Fibroblast of skin of left biceps (primary cell): ENCODE measurements at places on chromosomes 5 and 9.
A peak's percentile ranks its signal among the peaks of the same experiment; 100 is the strongest.

DNA sequence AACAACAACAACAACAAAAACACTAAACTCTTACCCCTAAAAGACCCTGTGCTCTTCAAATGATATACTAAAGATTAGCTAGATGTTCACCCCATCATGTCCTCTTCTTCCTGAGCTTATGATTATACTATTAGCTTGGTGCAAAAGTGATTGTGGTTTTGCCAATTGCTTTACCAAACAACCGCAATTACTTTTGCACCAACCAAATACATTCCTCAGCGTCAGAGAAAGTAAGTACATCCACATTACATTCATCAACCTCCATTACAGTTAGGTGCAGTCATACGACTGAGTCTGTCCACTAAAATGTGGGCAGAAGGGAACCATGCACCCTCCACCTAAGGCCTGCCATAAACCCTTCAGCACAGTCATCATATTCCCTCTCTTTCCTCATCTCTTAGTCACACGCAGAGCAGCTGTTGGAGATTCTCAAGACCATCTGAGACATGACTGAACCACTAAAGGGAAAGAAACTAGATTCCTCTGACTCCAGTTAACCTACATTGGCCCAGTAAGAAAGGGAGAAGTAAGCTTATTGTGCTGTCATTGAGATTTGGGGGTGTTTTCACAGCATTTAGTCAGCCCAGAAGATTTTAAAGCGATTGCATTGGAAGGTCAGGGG, 181.6 kb upstream of the TLE4 start:
- no peak for DNase-seq

- no peak for DNase-seq
Observed at GRCh38 chr9:35168963-35169362, 7.2 kb downstream of the UNC13B start.

DNA sequence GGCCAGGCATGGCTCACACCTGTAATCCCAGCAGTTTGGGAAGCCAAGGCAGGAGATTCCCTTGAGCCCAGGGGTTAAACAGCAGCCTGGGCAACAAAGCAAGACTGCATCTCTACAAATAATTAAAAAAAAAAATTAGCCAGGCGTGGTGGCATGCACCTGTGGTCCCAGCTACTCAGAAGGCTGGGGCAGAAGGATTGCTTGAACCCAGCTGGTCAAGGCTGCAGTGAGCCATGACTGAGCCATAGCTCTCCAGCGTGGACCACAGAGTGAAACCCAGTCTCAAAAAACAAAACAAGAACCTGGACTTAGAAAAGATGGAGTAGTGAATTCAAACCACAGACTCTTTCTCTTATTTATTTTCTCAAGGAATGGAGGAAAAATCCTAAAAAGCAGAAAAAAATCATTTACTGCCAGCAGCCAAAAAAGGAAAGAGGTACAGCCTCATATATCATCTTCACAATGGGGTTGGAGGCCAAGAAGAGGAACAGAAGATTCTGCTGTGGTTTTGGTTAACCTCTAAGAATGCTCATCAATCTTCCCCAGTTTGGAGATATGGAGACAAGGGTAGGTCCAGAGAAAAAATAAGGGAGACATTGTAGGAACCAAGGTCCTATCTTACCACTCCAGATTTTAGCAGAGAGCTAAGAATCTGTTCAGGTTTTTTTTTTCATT, 40.0 kb upstream of the MYO10 start:
- peak; percentile 57 for DNase-seq

GRCh38 chr9:216866-217265, 2.2 kb downstream of the DOCK8 start:
- DNase-seq, result no peak

DNA sequence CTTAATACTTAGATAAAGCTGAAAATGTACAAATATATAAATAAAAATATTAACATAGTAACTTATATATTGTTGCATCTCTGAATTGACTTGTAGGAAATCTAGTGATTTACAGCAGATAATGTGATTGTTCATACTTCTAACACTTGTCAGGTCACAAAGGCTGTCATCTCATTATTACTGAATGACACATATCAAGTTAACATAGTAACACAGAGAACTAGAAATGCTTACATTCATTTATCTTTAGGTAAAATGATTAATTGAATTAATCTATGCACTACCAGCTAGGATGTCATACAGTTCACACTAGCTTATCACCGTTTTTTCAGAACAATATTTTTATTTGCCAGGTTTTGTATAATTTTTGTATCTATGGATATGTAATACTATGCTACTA, 189.8 kb upstream of the SH3GL2 start:
- DNase-seq, result no peak

GRCh38 chr9:76835571-76836283, 70.2 kb downstream of the PRUNE2 start:
- peak; percentile 85 for DNase-seq

GRCh38 chr5:96726802-96727201, 64.6 kb downstream of the CAST start:
- DNase-seq, result no peak

DNA sequence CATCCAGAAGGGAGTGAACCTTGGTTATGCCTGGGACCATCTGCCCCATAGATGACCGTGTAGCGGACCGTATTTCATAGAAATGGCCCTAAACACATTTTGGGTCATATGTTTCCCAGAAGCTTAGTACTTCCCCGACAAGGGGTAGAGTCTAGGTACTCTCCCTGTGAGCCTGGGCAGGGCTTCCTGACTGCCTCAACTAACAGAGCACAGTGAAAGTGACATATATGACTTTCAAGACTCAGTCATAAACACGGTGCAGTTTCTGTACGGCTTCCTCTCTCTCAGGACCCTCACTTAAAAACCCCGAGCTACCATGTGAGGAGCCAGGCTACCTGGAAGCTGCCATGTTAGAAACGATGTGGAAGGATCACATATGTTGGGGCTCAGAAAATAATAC, 20.9 kb downstream of the C9orf57 start:
- no peak for DNase-seq
